ENCODE measurements at places on chromosomes 3 and 15.

DNA sequence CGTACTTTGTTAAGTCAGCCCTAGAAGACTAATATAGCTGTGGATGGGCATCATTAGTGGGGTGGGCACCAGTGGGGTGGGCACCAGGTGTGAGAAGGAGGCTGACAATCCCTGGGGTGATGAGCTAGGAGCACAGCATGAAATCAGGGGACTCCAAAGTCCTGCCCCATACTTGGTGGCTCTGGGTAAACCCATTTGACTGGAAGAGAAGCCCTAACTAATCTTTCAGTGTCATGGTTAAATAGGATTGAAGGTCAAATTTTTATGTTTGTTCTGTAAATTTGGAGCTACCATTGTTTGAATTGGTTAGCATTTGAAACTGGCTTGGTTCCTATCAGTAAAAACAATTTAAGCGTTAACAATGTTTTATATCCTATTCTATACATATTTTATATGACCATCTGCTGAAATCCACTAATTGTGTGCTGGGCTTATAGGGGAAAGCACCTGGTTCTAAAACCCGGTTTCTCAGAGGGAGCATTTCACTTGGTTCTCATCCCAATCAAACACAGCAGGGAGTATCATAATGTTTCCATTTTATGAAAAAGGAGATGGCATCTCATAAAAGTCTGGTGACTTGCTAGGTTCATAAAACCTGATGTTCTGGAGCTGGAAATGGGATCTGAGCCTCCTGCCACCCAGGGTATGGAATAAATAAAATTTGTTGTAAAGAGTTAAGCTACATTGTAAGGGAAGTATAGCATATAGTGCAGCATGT is 87.7 kb upstream of the HACD2 start:
- DNase-seq, result no peak

- no peak for DNase-seq
Observed at GRCh38 chr3:59979542-59979941, 929.7 kb upstream of the CFAP20DC start.

GRCh38 chr3:97827741-97828471 is 6.1 kb downstream of the CRYBG3 start:
- no peak for DNase-seq

- DNase-seq, result no peak
Observed at GRCh38 chr3:111936967-111937366, 41.9 kb upstream of the ABHD10 start.

DNA sequence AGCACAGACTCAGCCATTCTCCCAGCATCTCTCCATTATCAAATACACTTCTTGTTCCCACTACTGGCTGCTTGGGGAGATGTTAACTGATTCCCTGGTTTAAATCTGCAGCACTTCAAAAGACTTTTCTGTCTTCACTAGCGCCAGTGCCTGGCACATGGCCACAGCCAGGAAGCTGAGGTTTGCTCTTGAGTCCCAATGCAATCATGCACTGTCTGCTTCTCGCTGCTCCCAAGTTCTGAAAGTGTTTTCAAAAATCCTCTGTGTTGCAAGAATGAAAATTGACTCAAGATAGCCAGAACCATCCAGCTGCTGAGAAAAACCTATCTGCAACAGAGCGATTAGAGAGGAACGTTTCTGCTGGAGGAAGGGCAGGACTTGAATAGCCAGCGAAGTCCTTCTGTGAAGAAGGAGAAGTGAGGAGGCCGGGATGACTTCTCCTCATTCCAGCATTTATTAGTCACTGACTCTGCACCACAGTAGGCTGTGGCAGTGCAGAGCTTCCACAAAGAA is 358.4 kb upstream of the NR2F2 start:
- DNase-seq, result no peak

GRCh38 chr15:66151809-66152208 is 101.7 kb downstream of the MEGF11 start:
- DNase-seq, result no peak

GRCh38 chr3:157541506-157542236 is 38.5 kb upstream of the VEPH1 start:
- DNase-seq, result no peak

DNA sequence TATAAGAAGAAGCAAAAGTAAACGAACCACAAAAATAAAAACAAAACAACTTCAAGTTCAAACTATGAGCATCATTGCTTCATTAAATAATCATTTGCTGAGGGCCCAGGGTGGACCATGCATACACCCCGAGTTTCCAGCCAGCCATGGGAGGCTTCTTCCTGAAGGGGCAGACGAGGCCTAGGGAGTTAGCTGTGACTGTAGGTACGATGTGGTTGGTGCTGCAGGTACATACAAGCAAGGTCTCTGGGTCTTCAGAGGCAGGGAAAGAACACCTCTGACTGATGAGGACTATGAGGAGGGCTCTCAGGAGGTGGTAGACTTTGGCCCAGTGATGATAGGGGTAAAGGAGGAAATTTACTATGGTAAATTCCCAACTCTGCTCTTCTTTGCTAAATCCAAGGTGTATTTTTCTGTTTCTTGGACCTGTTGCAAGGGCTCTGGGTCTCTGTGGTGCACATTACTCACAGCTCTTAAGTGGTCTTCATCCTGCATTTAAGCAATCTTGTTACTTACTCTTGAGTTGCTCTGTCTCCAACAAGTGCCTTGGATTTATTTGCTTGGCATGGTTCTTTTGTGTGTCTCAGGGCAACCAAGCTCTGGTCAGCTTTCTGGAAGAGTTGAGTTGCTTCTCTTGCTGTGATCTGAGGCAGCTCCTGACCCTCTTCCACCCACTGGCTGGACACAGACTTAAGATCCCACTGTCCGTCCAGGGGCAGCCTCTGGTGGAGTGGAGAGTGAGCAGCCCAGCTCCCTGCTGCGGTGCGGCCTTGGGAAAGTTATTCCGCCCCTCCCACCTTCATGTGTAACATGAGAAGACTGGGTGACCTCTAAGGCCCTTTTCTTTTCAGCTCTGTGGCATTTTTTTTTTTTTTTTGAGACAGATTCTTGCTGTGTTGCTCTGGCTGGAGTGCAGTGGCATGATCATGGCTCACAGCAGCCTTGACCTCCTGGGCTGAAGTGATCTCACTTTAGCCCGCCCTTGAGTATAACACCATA is 56.1 kb upstream of the KIF23 start:
- no peak for DNase-seq

GRCh38 chr3:101861789-101862415 is 12.6 kb downstream of the NFKBIZ start:
- DNase-seq, result no peak

GRCh38 chr3:147413686-147414389 is 4.7 kb downstream of the ZIC1 start:
- no peak for DNase-seq

- DNase-seq, result no peak
Observed at GRCh38 chr3:37668818-37669610, 192.7 kb upstream of the CTDSPL start.

DNA sequence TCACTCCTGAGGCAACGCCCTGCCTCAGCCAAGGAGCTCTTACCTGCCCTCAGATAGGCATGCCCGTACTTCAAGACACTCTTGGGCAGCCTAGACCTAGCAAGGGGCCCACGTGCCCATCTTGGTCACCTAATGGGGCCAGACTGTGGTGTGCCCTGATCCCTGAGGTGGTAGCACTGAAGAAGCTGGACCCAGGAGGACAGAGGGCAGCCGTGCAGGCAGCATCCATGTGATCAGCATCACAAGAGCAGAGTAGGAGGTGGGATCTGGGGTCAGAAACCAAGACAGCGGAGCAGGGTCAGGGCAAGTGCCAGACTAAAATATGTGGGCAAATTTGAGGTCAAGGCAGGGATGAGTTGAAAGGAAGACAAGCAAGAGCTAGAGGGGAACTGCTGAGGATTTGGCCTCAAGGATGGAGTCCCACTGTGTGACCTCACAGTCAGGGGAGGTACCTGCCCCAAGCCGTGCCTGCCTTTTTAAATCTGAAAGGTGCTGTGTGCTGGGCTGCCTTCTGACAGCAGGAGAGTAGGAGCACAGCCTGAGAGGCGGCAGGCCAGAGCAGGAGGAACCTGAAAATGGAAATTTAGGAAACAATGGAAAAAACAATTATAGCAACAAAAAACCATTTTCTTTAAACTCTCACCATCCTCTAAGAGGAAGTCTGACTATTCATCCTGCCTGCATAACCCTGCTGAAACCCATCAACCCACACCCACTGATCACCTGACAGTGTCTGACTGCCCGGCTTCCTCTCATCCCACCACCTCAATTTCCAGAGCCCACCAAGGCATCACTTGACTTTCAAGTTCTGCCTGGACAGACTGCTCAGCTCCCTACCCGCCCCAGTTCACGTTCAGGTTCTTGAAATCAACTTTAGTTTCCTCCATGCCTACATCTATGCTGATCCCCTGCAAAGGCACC is 7.3 kb downstream of the ZBTB38 start:
- DNase-seq, result no peak

DNA sequence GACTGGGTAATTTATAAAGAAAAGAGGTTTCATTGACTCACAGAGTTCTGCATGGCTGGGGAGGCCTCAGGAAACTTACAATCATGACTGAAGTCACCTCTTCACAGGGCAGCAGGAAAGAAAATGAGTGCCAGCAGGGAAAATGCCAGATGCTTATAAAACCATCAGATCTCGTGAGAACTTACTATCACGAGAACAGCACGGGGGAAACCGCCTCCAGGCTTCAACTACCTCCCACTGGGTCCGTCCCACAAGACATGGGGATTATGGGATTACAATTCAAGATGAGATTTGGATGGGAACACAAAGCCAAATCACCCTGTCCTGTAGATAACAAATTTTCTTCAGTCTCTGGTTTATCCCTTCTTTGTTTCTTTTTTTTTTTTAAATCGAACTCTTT is 31.0 kb upstream of the AVEN start:
- DNase-seq, result no peak

DNA sequence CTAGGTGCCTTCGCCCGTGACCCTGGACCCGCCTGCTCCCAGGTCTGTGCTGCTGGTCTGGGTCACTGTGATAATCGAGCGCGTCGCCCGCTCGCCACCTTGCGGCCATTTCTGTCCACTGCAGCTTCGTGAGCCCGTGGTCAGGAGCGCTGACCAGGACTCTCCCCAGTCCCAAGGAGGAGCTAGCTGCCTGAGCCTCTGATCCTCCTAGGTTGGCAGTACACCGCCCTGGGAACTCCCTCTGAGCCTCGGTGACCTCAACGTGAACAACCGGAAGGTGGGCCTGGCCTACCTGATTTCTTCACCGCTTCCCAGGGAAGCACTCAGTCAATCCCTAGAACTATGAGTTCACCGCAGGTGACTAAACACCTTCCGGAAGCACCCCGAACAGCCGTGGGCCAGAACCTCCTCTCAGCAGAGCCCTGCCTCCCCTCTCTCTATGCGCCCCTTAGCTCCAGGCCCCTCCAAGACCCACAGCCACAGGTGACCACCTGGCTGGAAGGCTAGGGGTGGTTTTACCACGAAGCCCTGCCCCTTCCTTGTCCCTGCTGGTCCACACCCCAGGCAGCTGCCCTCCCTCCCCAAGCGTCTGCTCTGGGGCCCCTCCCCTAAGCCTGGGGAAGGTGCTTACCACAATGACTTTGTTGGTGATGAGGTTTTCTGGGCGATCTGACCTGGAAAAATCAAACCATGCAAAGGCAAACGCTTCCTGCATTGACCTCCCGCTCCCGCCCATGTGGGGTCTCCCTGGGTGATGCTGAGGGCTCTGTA is 9.7 kb downstream of the PLA2G4D start:
- no peak for DNase-seq

DNA sequence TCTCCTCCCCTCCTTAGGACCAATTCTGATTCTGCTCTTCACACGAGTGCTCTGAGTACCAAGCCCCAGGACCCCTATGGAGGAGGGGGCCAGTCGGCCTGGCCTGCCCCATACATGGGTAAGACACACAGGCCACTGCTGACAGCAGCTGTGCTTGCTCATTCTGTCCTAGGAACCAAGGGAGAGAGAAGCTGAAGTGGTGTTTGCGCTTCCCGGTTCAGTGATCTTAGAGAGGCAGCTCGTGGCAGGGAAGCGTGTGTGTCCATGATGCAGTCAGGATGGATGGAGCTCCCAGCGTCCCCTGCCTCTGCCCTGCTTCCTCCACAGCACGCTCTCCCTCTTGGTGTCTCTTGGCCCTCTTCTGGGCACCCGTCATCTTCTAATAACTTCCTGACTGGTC is 77.6 kb downstream of the CRTC3 start:
- no peak for DNase-seq

GRCh38 chr15:78408355-78408640 is 29.7 kb upstream of the IREB2 start:
- no peak for DNase-seq

DNA sequence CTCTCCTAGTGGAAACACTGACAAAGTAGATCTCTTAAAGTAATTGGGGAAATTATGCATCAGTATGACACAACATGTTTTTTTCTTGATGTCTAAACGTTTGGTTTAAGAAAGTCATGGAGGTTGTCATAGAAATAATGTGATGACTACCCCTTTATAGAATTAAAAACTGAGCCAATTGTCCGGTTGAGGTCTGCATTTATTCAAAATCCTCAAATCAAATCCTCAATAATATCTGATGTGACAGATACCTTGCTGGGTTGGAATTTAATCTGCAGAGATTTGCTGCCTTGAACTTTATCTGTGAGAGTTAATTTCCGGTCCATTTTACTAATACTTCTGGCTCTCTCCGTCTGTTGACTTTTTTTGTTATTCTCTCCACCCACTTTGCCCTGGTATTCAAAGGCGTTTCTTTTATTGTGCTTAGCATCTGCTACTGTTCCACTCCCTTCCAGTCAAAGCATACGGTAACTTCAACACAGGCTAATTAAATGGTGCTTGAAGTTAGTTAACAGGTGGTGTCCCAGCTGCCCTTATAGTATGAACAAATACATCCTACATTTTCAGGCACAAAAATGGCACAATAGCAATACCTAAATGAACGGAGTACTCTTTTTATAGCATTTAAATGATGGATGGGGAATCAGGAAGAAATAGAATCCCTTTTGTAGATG is 628.3 kb downstream of the ROBO1 start:
- no peak for DNase-seq

DNA sequence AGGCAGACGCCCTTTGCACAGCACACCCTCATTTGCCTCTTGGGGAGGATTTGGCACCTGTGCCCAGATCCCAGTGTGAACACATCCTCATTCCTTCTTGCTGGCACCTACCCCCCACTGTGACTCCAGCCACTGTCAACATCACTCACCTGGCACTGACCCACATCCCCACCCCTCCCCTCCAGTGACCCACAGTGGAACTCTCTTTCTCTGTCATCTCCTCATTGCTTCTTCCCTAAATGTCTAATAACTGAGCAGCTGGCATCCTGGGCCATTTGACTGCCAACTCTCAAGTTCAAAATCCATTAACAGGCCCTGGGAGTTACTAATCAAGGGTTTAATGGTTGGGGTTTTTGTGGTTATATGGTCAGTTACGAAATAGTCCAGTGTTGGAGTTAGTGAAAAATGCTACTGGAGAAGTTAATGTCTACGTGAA is 14.4 kb downstream of the SNAPC5 start:
- no peak for DNase-seq

Measured in stimulated activated CD8-positive, alpha-beta memory T cell treated with anti-CD3 and anti-CD28 coated beads, Interleukin-4, amount 100 ng/mL, for 1 hour (primary cell).